ENCODE measurements at places on chromosomes 1 and 21.

GRCh38 chr1:43856188-43856587 is 77.4 kb upstream of the ARTN start:
- no peak for DNase-seq

DNA sequence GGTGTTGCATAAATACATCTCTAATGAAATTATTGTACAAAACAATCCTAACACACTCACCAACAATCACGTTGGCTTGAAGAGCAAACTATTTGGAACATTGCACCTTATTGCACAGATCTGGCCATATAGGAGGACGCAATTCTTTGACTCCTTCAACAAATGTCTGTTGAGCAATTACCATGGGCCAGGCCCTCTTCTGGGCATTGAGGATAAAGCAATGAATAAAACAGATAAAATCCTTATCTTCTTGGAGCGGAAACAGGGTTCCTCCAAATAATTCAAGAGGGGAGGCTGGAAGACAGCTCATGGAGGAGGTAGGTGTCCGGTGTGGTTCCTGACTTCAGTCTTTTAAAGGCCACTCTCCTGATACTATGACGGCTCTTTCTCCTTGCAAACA is 43.3 kb downstream of the PAX7 start:
- no peak for DNase-seq

- no peak for DNase-seq
Observed at GRCh38 chr1:181896824-181897223, 164.7 kb downstream of the ZNF648 start.

DNA sequence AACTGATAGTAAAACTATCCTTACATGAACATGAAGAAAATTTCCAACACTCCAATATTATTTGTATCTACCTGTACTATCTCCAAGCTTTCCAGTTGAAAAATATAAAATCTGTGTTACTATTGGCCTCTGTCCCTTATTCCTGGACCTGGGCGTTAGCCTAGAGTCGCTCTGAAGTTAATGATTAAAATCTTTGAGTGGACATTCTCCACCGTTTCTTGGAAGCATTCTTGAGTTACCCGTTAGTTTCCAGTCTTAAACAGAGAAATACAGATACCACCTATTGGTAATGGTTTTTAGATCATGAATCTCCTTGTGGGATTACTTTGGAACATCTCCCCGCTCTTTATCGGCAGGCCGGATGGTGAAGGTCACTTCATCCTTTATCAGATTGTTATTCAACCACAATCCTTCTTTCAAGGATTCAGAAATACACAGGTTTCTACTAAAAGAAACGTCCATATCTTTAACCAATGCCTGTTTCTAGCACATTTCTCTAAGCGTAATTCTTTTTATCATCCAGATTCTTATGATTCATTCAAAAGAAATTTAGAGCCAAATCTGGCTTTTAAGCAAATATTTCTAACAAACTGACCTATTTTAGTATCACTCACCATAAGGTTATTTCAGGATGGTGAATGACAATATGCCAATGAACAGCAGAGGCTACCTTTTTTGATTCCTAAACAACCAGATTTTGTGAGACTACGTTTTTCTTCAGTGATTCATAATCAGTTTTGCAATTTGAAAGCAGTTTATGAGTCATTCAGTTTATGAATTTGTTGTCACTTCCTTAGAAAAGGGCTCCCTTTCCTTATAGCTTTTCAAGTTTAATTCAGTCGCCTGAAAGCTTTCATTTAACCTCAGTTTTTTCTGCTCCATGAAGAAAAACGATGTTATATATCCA is 70.2 kb upstream of the ERRFI1 start:
- DNase-seq, result no peak

DNA sequence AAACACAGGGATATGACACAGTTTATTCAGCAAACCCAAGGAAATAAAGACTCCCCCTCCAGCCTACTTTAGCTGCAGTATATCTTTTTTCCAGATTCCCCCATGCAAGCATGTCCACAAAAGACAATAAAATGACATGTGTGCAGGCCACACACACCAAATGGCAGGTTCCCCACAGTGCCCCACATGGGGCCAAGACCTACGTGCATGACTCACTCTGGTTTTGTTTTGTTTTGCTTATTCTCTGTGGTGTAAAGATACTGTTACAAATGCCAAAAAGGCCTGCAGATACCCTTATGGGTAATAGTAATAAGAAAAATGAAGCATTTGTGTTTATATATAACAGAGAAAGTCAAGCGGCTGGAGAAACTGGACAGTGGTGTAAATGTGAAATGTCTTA is 71.6 kb downstream of the RD3 start:
- no peak for DNase-seq

- no peak for DNase-seq
Observed at GRCh38 chr1:147609358-147609757, 61.0 kb downstream of the ACP6 start.

GRCh38 chr1:165637427-165637826 is 6.4 kb downstream of the MGST3 start:
- DNase-seq, result no peak

GRCh38 chr1:194293851-194294405 is 1107.5 kb upstream of the B3GALT2 start:
- no peak for DNase-seq

GRCh38 chr1:207922554-207922953 is 11.6 kb upstream of the CD34 start:
- no peak for DNase-seq

All from T follicular helper cell (primary cell).